ENCODE measurements at places on chromosomes 7 and 10. TPM values are rescaled to one million over a fixed set of nuclear protein-coding genes. Genes with fewer than 3 reads are reported as not detected.

GRCh38 chr7:17043012-17043877 is 161.5 kb upstream of the AGR3 start:
- H3K36me3 ChIP-seq = no peaks in the 10 kb centered on the region
- no peak overlapping the region for H3K27ac ChIP-seq
- DNase-seq = no peak
- no peak overlapping the region for H3K4me3 ChIP-seq
- peaks cover 10% of the 10 kb centered on the region for H3K4me1 ChIP-seq

- DNase-seq = no peak
- peak overlapping the region; percentile 98 for H3K27ac ChIP-seq
- peaks cover under 1% of the 10 kb centered on the region for H3K36me3 ChIP-seq
- no peaks in the 10 kb centered on the region for H3K27me3 ChIP-seq
- peak overlapping the region; percentile 80 for H3K4me3 ChIP-seq
- H3K4me1 ChIP-seq = peaks cover 42% of the 10 kb centered on the region
Observed at GRCh38 chr10:29734962-29735627, 100.3 kb upstream of the SVIL start.

GRCh38 chr7:50596484-50596883 is 31.3 kb upstream of the DDC start:
- no peaks in the 10 kb centered on the region for H3K27me3 ChIP-seq
- DNase-seq = no peak
- H3K27ac ChIP-seq = no peak overlapping the region
- H3K4me1 ChIP-seq = peaks cover 6% of the 10 kb centered on the region
- peaks cover 60% of the 10 kb centered on the region for H3K36me3 ChIP-seq

- peaks cover 35% of the 10 kb centered on the region for H3K4me1 ChIP-seq
- H3K27ac ChIP-seq = no peak overlapping the region
- H3K4me3 ChIP-seq = no peak overlapping the region
- no peak for DNase-seq
- no peaks in the 10 kb centered on the region for H3K27me3 ChIP-seq
- H3K36me3 ChIP-seq = no peaks in the 10 kb centered on the region
Observed at GRCh38 chr7:105935250-105935649, 27.8 kb upstream of the CDHR3 start.

- no peak for DNase-seq
- H3K36me3 ChIP-seq = no peaks in the 10 kb centered on the region
- no peak overlapping the region for H3K27ac ChIP-seq
- no peak overlapping the region for H3K4me3 ChIP-seq
Observed at GRCh38 chr10:10477844-10478243, 539.8 kb upstream of the CELF2 start.

GRCh38 chr7:1130021-1130990 is 29.7 kb downstream of the ZFAND2A start:
- no peaks in the 10 kb centered on the region for H3K4me1 ChIP-seq
- no peak for DNase-seq
- no peaks in the 10 kb centered on the region for H3K27me3 ChIP-seq

GRCh38 chr7:14598978-14599377 is 303.6 kb downstream of the DGKB start:
- H3K4me3 ChIP-seq = no peak overlapping the region
- H3K36me3 ChIP-seq = no peaks in the 10 kb centered on the region
- no peaks in the 10 kb centered on the region for H3K27me3 ChIP-seq
- no peak for DNase-seq
- no peaks in the 10 kb centered on the region for H3K4me1 ChIP-seq

DNA sequence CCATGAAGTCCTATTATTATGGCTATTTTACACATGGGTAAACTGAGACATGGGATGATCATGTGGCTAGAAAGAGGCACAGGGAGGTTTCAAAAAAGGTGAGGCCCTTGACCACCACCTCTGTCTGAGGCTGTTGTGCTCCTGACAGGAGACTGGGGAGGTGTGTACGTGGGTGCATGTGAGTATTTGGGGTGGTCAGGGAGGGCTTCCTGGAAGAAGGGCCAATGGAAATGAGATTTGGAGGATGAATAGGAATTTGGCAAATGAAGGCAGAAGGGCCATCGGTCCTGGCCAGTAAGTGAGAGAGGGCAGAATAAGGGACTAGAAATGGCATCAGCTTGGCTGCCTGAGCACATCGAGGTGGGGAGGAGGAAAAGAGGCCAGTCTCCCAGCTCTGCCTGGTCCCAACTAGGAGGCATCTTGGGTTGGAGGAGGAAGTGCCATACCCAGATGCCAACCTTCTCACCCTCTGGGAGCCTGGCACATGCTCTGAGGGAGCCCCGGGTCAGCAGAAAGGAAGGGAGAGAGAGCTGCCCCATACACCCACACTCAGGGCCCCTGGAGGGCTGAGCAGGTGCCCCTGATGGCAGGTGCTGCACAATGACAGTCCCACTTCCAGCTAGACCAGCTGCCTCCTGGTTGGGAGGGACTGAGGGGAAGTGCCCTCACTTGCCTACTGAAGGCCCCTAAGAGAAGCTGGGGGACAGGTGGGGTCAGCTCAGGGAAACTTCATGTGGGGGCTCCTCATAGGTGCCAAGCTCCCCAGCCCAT is 47.7 kb downstream of the CDH23 start:
- DNase-seq = no peak
- no peak overlapping the region for H3K27ac ChIP-seq
- H3K36me3 ChIP-seq = no peaks in the 10 kb centered on the region
- no peaks in the 10 kb centered on the region for H3K27me3 ChIP-seq
- no peak overlapping the region for H3K4me3 ChIP-seq

- H3K4me1 ChIP-seq = no peaks in the 10 kb centered on the region
- H3K36me3 ChIP-seq = no peaks in the 10 kb centered on the region
- H3K27ac ChIP-seq = no peak within 1 kb of the TSS
- peaks cover 3% of the 10 kb centered on the region for H3K27me3 ChIP-seq
Observed at GRCh38 chr10:79948976-79949722, at the start of gene SFTPD. TSS of gene SFTPD (minus strand) at chr10:79949105. CDS start at chr10:79946659, 2,446 bp downstream.

GRCh38 chr10:14253079-14253478 is 77.6 kb downstream of the FRMD4A start:
- no peaks in the 10 kb centered on the region for H3K27me3 ChIP-seq
- H3K4me3 ChIP-seq = no peak overlapping the region
- DNase-seq = no peak

DNA sequence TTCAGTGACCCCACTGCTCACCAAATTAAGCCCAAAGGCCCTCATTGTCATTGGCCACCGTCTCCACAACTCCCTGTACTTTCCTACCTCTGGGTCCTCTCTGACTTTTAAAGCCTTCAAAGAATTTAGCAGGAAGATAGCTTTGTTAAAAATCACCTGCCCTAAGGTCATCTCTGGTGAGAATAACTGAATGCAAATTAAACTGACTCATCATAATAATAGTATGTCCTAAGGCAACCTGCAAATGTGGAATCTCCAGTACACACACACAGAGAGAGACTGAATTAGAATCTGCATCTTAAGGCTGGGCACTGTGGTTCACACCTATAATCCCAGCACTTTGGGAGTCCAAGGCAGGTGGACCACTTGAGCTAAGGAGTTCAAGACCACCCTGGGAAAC is 24.1 kb downstream of the OAT start:
- peaks cover under 1% of the 10 kb centered on the region for H3K4me1 ChIP-seq
- no peak for DNase-seq
- no peak overlapping the region for H3K4me3 ChIP-seq
- H3K27ac ChIP-seq = no peak overlapping the region
- H3K27me3 ChIP-seq = no peaks in the 10 kb centered on the region

- no peaks in the 10 kb centered on the region for H3K36me3 ChIP-seq
- peaks cover 11% of the 10 kb centered on the region for H3K4me1 ChIP-seq
- no peaks in the 10 kb centered on the region for H3K27me3 ChIP-seq
- H3K4me3 ChIP-seq = no peak overlapping the region
- no peak for DNase-seq
- H3K27ac ChIP-seq = peak overlapping the region; percentile 68
Observed at GRCh38 chr10:78255796-78256638, 222.4 kb downstream of the RPS24 start.

GRCh38 chr10:113001599-113002448 is 51.8 kb downstream of the TCF7L2 start:
- H3K4me1 ChIP-seq = peaks cover 54% of the 10 kb centered on the region
- no peak overlapping the region for H3K4me3 ChIP-seq
- H3K36me3 ChIP-seq = no peaks in the 10 kb centered on the region
- peak overlapping the region; percentile 65 for H3K27ac ChIP-seq

DNA sequence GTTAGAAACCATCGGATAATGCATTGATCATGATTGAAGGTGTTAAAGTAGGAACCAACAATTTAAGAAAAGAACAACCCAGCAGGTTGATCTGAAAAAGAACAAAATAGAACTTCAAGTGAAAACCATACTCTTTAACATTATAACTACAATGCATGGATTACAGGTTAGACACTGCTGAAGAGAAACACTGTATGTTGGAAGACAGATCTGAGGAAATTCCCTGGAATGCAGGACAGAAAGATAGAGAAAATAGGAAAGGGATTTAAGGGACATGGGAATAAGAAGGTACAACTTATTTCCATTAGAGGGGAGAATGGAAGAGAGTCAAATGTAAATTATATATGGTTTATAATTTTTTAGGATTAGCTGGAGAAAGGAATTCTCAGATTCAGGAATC is 303.3 kb downstream of the DNAJB6 start:
- H3K4me3 ChIP-seq = no peak overlapping the region
- no peak for DNase-seq
- H3K4me1 ChIP-seq = no peaks in the 10 kb centered on the region
- no peaks in the 10 kb centered on the region for H3K36me3 ChIP-seq
- no peak overlapping the region for H3K27ac ChIP-seq

- no peak for DNase-seq
- no peaks in the 10 kb centered on the region for H3K36me3 ChIP-seq
- H3K27me3 ChIP-seq = no peaks in the 10 kb centered on the region
- H3K27ac ChIP-seq = no peak overlapping the region
Observed at GRCh38 chr7:143929224-143929920, 5.7 kb upstream of the OR2F2 start.

- H3K27ac ChIP-seq = no peak overlapping the region
- H3K27me3 ChIP-seq = no peaks in the 10 kb centered on the region
- no peaks in the 10 kb centered on the region for H3K4me1 ChIP-seq
- no peaks in the 10 kb centered on the region for H3K36me3 ChIP-seq
Observed at GRCh38 chr7:88109612-88110011, 110.2 kb downstream of the SRI start.

GRCh38 chr7:24318326-24318725 is 34.3 kb downstream of the NPY start:
- no peaks in the 10 kb centered on the region for H3K4me1 ChIP-seq
- H3K27ac ChIP-seq = no peak overlapping the region
- H3K4me3 ChIP-seq = no peak overlapping the region
- no peaks in the 10 kb centered on the region for H3K27me3 ChIP-seq

DNA sequence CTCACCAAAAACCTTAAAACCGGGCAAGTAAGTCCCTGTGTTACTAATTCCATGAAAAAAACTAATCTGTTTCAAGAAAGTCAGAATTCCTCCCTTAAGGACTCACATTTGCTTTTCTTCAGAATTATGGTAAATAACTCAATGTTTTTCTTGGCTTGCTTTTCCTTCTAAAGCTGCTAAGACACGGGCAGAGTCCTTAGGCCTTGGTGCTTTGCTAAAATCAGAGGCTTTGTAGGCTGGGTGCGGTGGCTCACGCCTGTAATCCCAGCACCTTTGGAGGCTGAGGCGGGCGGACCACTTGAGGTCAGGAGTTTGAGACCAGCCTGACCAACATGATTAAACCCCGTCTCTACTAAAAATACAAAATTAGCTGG is 32.0 kb downstream of the GNA12 start:
- peaks cover 8% of the 10 kb centered on the region for H3K36me3 ChIP-seq
- H3K4me3 ChIP-seq = no peak overlapping the region
- DNase-seq = no peak
- H3K27me3 ChIP-seq = no peaks in the 10 kb centered on the region
- H3K4me1 ChIP-seq = peaks cover 35% of the 10 kb centered on the region

DNA sequence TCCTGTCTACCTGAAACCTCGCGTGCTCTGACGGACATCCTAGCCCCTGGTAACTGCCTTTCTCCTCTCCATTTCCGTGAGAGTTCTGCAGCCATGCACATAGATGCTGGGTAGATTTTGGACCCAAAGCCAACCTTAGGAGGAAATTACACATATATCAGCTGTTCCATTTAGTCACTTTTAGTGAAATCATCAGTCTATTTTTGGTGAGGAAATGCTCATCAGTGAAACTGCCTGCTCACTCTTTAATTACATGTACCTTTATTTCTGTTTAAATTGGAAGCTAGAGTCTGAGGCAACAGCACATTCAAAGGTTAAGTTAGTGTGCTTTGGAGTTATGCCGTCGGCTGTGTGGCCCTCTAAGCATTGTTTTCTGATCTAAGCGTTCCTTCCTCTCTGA is 231.3 kb downstream of the WDR37 start:
- no peaks in the 10 kb centered on the region for H3K27me3 ChIP-seq
- no peaks in the 10 kb centered on the region for H3K36me3 ChIP-seq
- DNase-seq = no peak
- peak overlapping the region; percentile 16 for H3K27ac ChIP-seq
- no peaks in the 10 kb centered on the region for H3K4me1 ChIP-seq

GRCh38 chr10:36771725-36772124 is 353.7 kb upstream of the ANKRD30A start:
- DNase-seq = no peak
- H3K36me3 ChIP-seq = no peaks in the 10 kb centered on the region
- no peaks in the 10 kb centered on the region for H3K27me3 ChIP-seq
- H3K27ac ChIP-seq = no peak overlapping the region
- H3K4me3 ChIP-seq = no peak overlapping the region
- no peaks in the 10 kb centered on the region for H3K4me1 ChIP-seq

DNA sequence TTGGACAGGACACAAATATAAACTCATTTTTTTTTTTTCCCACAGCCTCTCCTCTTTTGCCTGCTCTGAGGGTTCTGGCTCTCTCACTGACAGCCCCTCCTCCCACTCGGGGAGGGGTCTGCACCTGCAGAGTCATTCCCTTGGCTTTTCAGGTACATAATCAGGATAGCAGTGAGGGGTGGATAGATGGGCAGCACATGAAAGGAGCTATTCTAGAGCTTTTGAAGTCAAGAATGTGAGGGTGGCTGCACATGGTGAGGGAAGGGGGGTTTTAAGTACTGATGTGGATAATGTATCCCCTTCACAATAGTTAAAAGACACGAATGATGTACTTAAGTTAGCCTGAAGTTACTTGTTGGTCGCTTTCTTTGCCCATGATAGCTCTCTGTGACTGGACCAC is 76.2 kb downstream of the CFAP58 start:
- no peak overlapping the region for H3K4me3 ChIP-seq
- no peak overlapping the region for H3K27ac ChIP-seq

The SLC13A4 gene
- not detected for total RNA-seq

The SYPL1 gene
- 91.6 TPM for total RNA-seq

The OR2A12 gene
- not detected for total RNA-seq

The TEX47 gene
- total RNA-seq = not detected

The CDC14C gene
- not detected for total RNA-seq

The CPN1 gene
- total RNA-seq = not detected

The TMEM236 gene
- 1.2 TPM for total RNA-seq

The CALML3 gene
- total RNA-seq = not detected

The KCNH2 gene
- total RNA-seq = 43.6 TPM

The VWA2 gene
- under 0.01 TPM for total RNA-seq

The C10orf105 gene
- 0.06 TPM for total RNA-seq
